Karpas-422 (cell line): ENCODE measurements at places on chromosomes 12 and 14. TPM values are rescaled to one million over a fixed set of nuclear protein-coding genes. Genes with fewer than 3 reads are reported as not detected.
A peak's percentile ranks its signal among the peaks of the same experiment; 100 is the strongest.

The GZMB gene
- not detected in 2 replicates for total RNA-seq

The RPS6KL1 gene
- 34.3 and 60.2 TPM in 2 replicates for total RNA-seq

The DBX2 gene
- not detected in 2 replicates for total RNA-seq

The ARL1 gene
- 41.2 and 52.0 TPM in 2 replicates for total RNA-seq

The AMDHD1 gene
- total RNA-seq = 0.29 and 0.56 TPM in 2 replicates

The PAPOLA gene
- 147 and 313 TPM in 2 replicates for total RNA-seq

The MYF5 gene
- not detected in 2 replicates for total RNA-seq

The ESPL1 gene
- 9.4 and 22.8 TPM in 2 replicates for total RNA-seq

The DLK1 gene
- total RNA-seq = not detected in 2 replicates

GRCh38 chr12:110531741-110532333, 29.7 kb downstream of the RAD9B start:
- peak; percentile 77 for DNase-seq
- H3K27me3 ChIP-seq = no peaks in the 10 kb centered on the region
- H3K27ac ChIP-seq = peak overlapping the region; percentile 94

DNA sequence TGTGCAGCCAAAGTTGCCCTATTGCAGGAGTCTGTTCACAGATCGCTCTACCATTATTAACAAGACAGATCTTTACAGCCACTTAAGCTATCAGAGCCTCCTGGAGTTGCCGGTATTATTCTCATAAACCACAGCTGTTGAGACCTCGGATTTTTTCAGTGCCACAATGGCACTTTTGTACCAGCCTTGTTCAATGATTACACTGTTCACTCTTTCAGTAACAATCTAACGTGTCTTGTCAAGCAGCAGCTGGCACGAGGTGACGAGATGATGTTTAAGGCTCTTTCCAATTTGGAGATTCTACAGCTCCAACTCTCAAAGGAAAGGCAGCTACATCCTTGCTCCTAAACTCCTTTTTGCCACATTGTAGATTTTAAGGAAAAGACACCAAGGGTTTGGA, 30.7 kb downstream of the LRIG3 start:
- no peaks in the 10 kb centered on the region for H3K36me3 ChIP-seq

- H3K27me3 ChIP-seq = no peaks in the 10 kb centered on the region
- no peaks in the 10 kb centered on the region for H3K36me3 ChIP-seq
- no peaks in the 10 kb centered on the region for H3K4me1 ChIP-seq
- DNase-seq = no peak
- no peak overlapping the region for H3K27ac ChIP-seq
Measured at GRCh38 chr12:125194987-125195386, 129.8 kb downstream of the AACS start.

- peaks cover 7% of the 10 kb centered on the region; the same call in 1 of the 2 replicates for H3K36me3 ChIP-seq
- peak overlapping the region; percentile 98 for H3K27ac ChIP-seq
- no peaks in the 10 kb centered on the region for H3K27me3 ChIP-seq
- peak; percentile 99 for DNase-seq
- H3K4me3 ChIP-seq = peak overlapping the region; percentile 55
Measured at GRCh38 chr12:124758266-124759220, 105.1 kb downstream of the SCARB1 start.

DNA sequence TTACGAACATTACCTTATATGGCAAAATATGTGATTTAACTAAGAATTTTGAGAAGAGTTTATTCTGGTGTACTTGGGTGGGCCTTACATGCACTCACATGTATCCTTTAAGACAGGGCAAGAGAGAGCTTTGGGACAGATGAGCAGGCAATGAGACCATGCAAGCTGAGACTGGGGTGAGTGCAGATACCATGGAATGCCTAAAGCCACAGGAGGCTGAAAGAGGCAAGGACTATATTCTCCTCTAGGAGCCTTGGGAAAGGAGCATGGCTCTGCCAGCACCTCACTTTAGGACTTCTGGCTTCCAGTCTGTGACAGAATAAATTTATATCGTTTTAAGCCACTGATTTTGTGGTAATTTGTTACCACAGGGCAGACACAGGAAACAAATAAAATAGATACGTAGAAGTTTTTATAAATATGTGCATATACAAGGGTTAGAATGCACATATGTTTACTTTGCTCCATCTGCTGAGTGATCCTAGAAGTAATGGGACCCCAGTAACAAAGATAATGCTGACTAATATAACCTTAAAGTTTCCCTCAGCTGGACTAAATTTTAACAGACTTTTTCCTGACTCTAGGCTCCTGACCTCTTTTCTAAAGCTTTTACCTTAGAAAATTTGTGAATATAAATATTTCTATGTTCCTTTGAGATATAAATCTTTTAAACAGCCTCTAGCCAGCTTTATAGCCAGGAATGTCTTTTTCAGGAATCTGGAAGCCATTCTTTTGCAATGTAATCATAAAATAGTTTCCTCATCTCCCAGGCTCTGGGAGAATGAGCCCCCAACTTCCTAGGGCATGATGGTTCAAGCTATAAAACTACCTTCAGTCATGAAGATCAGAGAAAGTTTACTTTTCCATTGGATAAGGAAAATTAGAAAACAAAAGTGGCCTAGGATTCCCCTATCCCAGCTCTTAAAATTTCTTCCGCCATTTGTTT, 216.8 kb downstream of the PPFIA2 start:
- H3K27me3 ChIP-seq = no peaks in the 10 kb centered on the region
- no peak overlapping the region for H3K4me3 ChIP-seq
- DNase-seq = no peak
- no peak overlapping the region for H3K27ac ChIP-seq
- no peaks in the 10 kb centered on the region for H3K4me1 ChIP-seq

GRCh38 chr12:124961055-124961454, 27.9 kb downstream of the DHX37 start:
- no peak overlapping the region for H3K4me3 ChIP-seq
- no peak for DNase-seq
- H3K27me3 ChIP-seq = no peaks in the 10 kb centered on the region
- no peaks in the 10 kb centered on the region for H3K4me1 ChIP-seq
- peaks cover 17% of the 10 kb centered on the region for H3K36me3 ChIP-seq
- H3K27ac ChIP-seq = no peak overlapping the region

DNA sequence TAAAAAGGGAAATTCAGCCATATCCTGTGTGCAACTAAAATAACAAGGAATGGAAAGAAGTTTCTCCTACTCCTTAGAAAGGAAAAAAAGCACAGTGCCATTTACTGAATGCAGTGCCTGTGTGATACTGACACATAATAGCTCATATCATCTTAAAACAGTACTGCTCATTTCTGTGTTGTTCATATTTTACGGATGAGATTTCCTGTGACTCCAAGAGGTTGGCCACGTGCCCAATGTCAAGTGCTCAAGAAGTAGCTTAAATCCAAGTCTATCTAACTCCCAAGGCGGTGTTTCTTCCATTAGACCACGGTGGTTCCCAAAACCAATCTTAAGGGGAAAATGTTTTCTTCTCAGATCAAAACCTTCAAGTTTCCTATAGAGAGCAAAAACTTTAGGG, 20.0 kb downstream of the MAP3K9 start:
- H3K4me1 ChIP-seq = no peaks in the 10 kb centered on the region
- H3K36me3 ChIP-seq = peaks cover 11% of the 10 kb centered on the region; the same call in 1 of the 2 replicates
- H3K4me3 ChIP-seq = no peak overlapping the region
- H3K27me3 ChIP-seq = no peaks in the 10 kb centered on the region
- DNase-seq = no peak
- no peak overlapping the region for H3K27ac ChIP-seq

DNA sequence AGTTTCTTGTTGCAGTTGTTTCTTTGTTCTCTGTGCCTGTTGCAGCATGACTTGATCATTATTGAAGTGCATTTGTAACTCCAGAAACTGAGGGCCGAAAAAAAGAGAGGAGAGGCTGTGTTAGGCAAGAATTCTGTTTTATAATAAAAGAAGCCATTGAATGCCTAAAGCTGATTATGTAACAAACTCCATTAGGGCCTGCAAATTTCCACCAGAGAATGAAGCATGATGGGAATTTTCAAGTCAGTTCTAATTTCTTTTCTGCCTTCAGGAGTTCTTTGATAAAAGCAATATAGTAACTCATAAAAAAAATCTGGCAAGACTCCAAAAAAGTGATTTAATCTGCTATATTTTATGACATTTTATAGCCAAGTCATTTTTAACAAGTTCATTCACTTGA, 156.7 kb upstream of the RASSF8 start:
- H3K27me3 ChIP-seq = no peaks in the 10 kb centered on the region
- DNase-seq = no peak
- no peaks in the 10 kb centered on the region for H3K36me3 ChIP-seq
- no peak overlapping the region for H3K4me3 ChIP-seq
- peaks cover 6% of the 10 kb centered on the region for H3K4me1 ChIP-seq
- no peak overlapping the region for H3K27ac ChIP-seq

- no peak for DNase-seq
- no peaks in the 10 kb centered on the region for H3K27me3 ChIP-seq
- no peak overlapping the region for H3K4me3 ChIP-seq
- H3K4me1 ChIP-seq = peaks cover 16% of the 10 kb centered on the region
Measured at GRCh38 chr14:77645520-77646230, 29.2 kb upstream of the SPTLC2 start.

- peaks cover 17% of the 10 kb centered on the region for H3K36me3 ChIP-seq
- peaks cover 70% of the 10 kb centered on the region for H3K4me1 ChIP-seq
- peak; percentile 74 for DNase-seq
Measured at GRCh38 chr12:91180582-91181395, 1.8 kb downstream of the DCN start.

DNA sequence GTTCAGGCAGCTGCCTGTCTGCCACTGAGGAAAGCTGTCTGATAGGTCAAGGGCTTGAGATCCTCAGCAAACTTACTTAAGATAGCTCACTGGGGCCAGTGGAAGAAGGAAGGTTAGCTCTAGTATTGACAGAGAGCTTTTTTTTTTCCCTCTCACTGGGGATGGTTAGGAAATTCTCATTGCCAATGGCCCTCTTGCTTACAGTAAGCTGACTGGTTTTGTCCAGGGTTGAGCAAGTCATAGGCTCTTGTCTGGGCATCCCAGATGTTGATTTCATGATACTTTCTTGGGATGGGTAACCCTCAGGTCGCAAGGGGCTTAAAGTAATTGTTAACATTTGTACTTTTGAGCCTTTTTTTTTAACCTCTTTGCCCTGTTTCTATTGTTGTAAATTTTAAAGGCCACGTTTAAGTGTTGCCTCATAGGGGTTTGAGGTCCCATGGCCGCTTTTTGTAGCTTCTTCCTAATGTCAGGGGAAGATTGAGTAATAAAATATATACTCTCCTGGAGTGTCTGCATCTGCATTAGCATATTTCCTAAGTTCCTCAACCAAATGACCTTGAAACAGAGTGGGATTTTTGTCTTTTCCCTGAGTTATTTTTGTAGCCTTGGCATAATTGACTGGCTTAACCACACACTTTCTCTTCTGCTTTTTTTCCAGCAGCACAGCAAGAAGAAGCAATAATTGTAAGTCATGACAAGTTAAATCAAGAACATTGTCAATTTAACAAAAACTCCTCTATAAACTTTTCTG, 716.0 kb downstream of the LRFN5 start:
- no peaks in the 10 kb centered on the region for H3K27me3 ChIP-seq
- H3K27ac ChIP-seq = peak overlapping the region; percentile 4; the same call in 1 of the 2 replicates
- peaks cover 10% of the 10 kb centered on the region for H3K4me1 ChIP-seq
- no peak overlapping the region for H3K4me3 ChIP-seq

DNA sequence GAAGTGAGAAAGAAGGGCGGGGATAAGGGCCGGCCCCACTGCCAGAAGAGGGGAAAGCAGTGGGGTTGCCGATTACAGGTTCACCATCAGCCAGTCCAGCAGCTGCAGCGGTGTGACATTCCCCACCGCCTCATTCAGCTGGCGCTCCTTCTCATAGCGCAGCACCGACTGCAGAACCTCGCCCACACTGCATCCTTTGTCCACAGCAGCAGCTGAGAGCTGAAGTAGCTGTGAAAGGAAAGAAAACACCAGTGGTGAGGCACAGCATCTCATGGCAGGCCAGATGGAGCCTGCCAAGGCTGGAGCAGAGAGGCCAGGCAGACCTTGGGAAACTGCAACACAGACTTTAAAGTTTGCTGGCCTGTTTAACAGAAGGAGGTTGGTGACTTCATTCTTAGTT, 33.2 kb downstream of the AKAP3 start:
- no peaks in the 10 kb centered on the region; the same call in 1 of the 2 replicates for H3K36me3 ChIP-seq
- H3K27me3 ChIP-seq = no peaks in the 10 kb centered on the region
- H3K4me1 ChIP-seq = no peaks in the 10 kb centered on the region
- no peak overlapping the region for H3K4me3 ChIP-seq

GRCh38 chr14:97978341-97978740, 1181.2 kb downstream of the VRK1 start:
- no peak overlapping the region for H3K4me3 ChIP-seq
- DNase-seq = no peak
- H3K27me3 ChIP-seq = peaks cover 3% of the 10 kb centered on the region; the same call in 1 of the 2 replicates
- H3K36me3 ChIP-seq = no peaks in the 10 kb centered on the region
- no peak overlapping the region for H3K27ac ChIP-seq

DNA sequence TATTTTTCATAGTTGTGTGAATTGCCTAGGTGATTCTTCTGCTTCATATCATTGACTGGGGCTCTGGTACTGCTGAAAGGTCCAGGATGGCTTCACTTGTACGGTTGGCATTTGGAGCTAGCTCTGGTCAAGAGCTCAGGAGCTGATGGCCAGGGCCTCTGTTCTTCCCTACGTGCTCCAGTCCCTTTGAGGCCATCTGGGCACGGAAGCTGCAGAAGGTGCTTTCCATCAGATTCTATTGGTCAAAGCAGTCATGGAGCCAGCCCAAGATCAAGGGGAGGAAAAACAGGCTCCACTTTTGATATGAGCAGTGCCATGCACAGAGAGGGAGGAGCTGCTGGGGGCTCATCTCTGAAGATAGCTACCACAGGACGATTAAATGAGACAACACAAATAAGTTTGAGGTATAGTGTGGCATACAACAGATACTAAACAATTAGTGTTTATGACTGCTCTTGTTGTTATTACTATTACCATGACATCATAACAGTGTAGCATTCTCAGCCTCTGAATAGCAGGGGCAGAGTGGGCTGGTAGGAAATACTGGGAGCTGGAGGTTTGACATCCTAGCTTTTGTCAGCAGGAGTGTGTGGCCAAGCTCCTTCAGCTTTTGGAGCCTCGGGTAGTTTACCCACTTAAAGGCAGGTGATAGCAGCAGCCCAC, 10.4 kb downstream of the KRT83 start:
- no peak overlapping the region for H3K27ac ChIP-seq
- no peaks in the 10 kb centered on the region for H3K36me3 ChIP-seq
- H3K27me3 ChIP-seq = peaks cover 2% of the 10 kb centered on the region; the same call in 1 of the 2 replicates
- H3K4me1 ChIP-seq = no peaks in the 10 kb centered on the region

GRCh38 chr14:92701826-92702225, 46.6 kb downstream of the LGMN start:
- no peaks in the 10 kb centered on the region for H3K36me3 ChIP-seq
- H3K4me3 ChIP-seq = no peak overlapping the region
- DNase-seq = no peak
- H3K4me1 ChIP-seq = no peaks in the 10 kb centered on the region

GRCh38 chr12:31323391-31324115, 2.4 kb downstream of the SINHCAF start:
- H3K27ac ChIP-seq = peak overlapping the region; percentile 65
- peak overlapping the region; percentile 100 for H3K4me3 ChIP-seq
- DNase-seq = peak; percentile 72
- no peaks in the 10 kb centered on the region for H3K27me3 ChIP-seq
- H3K4me1 ChIP-seq = peaks cover 56% of the 10 kb centered on the region

DNA sequence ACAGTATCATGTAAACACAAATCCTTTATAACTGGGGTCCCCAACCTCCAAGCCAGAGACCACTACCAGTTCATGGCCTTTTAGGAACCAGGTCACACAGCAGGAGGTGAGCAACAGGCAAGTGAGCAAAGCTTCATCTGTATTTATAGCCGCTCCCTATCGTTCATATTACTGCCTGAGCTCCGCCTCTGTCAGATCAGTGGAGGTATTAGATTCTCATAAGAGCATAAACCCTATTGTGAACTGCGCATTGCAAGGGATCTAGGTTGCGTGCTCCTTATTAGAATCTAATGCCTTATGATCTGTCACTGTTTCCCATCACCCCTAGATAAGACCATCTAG, 49.9 kb downstream of the LRP6 start:
- H3K4me3 ChIP-seq = no peak overlapping the region
- H3K4me1 ChIP-seq = peaks cover 4% of the 10 kb centered on the region; the same call in 1 of the 2 replicates
- no peak overlapping the region for H3K27ac ChIP-seq
- H3K27me3 ChIP-seq = no peaks in the 10 kb centered on the region
- no peak for DNase-seq
